ENCODE measurements at places on chromosomes 12 and 14.

- DNase-seq: no peak
These were observed 5.6 kb upstream of the ST8SIA1 start for GRCh38 chr12:22340143-22340542.

DNA sequence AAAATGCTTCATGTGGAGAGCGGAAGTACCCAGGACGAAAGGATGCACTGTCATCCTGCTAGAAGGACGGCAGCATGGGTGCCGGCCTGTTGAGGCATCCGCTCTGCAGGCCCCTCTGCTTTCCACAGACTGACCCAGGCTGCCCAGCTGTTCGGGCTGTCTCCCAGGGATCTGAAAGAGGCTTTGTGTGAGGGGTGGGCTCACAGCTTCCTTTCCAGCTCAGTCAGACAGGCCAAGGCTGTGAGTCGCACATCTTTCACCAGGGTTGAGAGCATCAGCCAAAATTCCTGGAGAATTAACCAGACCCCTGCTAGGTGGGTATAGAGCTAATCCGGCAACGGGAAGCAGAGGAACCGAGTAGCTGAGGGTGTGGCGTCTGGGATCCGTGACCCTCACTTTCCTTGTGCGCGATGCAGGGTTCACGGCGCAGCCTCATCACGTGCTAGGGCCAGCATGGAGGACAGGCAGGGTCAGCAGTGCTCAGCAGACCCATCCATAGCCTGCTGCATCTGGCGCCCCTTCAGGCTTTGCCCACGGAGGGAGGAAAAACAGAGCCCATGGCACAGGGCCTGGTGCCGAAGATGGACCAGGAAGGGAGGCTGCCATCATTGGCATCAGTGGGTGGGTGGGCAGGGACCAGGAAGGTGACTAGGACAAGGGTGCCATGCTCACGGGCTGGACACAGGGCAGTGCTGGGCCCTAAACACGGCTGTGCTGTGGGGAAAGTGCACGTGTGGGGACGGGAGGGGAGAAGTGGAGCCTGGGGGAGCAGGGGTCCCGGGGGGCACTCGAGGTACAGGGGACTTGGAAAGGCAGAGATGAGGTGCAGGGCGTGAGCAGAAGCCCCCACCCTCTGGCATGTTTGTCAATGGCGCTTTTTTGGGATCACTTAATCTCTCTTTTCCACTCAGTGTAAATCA, 9.2 kb upstream of the SIVA1 start:
- DNase-seq: no peak

DNA sequence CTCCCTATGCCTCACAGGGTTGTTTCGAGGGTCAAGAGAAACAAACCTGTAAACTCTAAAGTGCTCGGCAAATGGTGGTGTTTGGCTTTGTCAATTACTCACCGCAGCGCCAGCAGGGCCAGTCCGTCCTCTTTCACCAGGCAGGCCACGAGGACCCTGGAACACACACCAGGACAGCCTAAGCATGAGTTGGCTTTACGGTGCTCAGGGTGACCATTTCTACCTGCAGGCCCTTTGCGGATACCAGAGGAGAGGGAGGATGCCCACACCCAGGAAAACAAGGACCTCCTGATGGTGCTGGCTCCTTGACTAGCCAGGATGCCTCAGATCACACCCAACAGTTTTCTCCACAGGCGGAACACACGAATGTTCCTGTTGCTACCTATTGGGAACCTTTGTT, 11.5 kb downstream of the COL2A1 start:
- DNase-seq: no peak

DNA sequence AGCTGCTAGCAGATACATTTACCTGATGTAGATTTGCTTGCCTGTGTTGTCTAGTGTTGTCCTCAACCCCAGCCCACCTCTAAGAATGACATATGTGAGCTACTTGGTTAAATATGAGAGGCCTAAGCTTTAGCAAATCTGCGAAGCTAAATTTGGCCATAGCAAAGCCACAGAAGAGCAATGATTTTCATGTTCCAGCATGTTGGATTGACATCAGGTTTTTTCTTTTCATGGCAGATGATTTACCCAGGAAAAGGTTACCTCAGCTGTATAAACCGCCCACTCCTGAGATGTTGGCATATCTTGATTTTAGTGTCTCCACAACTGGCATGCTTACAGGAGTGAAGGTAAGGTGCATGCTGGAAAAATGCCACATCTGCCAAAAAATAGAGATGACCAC, 36.4 kb upstream of the ATF1 start:
- DNase-seq: no peak

GRCh38 chr14:105019861-105020814, 745 bp downstream of the CDCA4 start:
- peak; percentile 58 for DNase-seq

GRCh38 chr12:103905730-103906349, 24.4 kb upstream of the HSP90B1 start:
- DNase-seq: no peak

GRCh38 chr14:92654239-92654901, 94.1 kb downstream of the LGMN start:
- DNase-seq: no peak

DNA sequence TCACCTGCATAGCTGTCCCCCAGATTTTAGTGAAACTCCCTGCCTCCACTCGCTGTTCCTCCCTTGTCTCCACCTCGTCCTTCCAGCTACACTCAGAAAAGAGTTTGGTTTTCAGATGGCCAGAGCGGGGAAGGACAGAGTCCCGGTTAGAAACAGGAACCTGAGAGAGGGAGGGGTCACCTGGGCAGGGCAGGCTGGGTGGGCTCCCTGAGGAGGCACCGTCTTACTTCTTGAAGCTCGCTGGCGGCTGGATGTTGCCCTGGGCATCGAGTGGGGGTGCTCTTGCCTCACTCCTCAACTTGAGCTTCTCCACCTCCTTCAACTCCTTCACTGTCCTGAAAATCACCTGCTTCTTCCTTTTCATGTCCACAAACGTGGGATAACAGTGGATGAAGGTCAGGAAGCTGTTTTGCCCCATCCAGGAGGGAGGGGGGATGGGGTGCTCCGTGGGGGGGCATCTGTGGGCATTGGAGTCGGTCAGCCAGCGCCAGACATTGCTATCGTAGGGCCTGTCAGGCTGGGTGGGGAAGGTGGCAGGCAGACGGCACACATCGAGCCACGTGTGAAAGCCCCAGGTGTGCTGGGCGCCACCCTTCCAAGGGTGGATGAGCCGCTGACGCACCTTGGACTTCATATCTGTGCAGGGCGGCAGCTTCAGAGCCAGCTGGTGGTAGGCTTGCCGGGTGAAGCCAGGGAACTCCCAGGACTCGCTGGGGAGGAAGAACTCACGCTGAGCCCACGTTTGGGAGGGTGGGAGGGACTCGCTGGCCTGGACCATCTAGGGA, 2.0 kb downstream of the TEX52 start:
- DNase-seq: no peak

DNA sequence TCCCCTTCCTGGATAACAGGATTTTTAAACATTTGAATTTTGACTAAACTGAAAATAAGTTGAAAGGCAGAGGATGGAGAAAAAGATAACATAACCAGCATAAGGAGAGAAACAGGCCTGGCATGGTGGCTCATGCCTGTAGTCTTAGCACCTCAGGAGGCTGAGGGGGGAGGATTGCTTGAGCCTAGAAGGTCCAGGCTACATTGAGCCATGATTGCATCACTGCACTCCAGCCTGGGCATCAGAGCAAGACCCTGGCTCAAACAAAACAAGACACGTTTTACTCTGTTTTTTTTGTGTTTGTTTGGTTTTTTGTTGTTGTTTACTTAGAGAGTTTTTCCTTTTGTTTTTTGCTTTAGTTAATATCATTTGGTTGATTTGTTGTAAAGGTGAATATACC, 8.7 kb downstream of the AKAP6 start:
- DNase-seq: no peak

DNA sequence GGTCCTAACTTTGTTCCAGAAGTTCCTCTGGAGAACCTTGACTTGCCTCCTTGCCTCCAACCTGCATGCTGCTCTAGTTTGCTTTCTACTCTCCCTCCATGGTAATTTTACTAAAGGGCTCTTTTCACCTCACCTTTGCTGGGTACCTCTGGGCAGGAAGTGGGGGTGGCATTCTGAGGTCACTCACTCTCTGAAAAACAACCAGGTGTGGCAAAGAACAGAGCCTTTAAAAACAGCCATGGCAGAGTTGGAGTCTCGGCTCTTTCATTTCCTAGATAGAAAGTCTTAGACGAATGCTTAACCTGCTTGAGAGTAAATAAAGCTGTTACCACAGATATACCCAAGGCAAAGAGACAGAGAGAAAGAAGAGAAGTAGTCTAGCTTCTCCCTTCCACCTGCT, 827.9 kb downstream of the BCL11B start:
- DNase-seq: no peak

- no peak for DNase-seq
These were observed 57.5 kb downstream of the EML1 start for GRCh38 chr14:99850709-99851108.

DNA sequence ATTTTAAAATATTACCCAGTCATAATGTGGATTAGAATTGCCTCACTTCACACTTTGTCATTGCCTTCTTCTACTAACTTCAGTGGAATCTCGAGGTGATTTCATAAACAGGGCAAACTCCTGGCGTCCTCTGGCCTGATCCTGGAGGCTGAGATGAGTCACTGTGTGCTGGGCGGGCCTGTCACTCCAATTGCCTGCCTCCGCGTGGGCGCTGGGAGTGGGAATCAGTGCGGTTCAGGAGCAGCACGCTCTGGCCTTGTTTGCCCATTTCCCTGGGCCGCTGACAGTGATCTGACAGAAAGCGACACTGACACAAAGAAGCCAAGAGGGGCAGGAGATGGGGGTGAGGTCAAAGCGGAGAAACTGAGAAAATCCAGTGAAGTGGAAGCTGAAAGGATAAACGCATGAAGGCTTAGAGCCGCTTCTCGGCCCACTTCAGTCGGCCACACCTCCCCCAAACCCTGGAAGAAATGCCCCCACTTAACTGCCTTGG, 29.7 kb downstream of the LGR5 start:
- DNase-seq: no peak

GRCh38 chr12:69056743-69057515, 124.0 kb upstream of the CPM start:
- no peak for DNase-seq

- no peak for DNase-seq
These were observed 68.6 kb downstream of the MARK3 start for GRCh38 chr14:103453791-103454190.

DNA sequence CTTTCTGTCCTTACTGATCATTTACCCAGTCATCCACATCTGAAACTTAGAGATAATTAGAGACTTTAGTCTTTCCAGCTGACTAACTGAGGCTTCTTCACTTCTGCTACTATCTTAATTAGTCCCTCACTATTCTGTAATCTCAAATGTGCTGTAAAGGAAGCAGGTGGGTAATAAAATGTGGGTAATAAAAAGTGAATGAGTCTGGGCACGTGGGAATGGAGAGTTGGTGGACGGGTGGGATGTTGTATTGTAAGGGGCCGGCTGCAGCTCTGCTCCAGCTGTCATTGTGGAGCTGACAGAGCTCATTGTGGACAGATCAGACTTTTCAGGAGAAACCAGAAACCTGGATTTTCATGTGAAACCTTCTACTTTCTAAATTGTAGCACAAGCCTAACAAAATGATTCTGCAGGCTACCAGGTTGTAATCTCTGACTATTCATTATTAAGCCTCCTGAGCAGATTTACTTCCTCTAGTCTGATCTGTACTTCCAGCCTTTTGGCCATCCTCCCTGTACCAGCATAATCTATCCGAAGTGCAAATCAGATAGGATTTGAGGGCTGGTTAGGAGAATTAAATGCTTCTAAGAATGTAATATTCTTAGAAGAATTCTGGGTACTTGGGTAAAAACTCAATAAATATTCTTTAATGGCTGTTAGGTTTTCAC, 42.0 kb upstream of the BMAL2 start:
- DNase-seq: no peak

GRCh38 chr12:53862831-53863230, 75.8 kb upstream of the HOXC13 start:
- DNase-seq: no peak

- DNase-seq: no peak
These were observed 125.3 kb upstream of the ATF7IP start for GRCh38 chr12:14239935-14240872.

DNA sequence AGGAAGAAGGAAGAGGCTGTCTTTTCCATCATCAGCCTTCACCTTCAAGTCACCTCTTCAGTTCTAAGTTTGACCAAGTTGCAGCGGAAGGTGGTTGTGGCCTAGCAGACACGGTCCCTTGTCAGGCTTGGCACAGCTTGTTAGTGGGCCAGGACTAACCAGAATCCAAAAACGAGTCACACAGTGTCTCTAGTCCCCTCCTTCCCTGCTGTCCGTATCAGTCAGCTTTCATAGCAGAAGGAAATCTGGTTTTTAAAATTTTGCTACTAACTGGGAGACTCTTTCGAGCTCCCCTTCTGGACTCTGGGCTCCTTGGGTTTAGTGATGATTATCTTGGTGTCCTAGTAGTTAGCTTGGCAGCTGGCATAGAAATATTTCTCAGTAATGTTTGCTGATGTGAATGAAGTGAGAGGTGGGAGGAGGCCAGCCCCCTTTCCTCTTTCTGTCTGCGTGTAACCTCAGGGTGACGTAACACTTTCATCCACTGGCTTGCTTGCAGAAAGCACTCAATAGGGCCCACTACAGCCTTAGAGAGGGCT, 3.8 kb downstream of the ETV6 start:
- DNase-seq: no peak

GRCh38 chr14:58863661-58864345, 226.0 kb downstream of the DACT1 start:
- no peak for DNase-seq

DNA sequence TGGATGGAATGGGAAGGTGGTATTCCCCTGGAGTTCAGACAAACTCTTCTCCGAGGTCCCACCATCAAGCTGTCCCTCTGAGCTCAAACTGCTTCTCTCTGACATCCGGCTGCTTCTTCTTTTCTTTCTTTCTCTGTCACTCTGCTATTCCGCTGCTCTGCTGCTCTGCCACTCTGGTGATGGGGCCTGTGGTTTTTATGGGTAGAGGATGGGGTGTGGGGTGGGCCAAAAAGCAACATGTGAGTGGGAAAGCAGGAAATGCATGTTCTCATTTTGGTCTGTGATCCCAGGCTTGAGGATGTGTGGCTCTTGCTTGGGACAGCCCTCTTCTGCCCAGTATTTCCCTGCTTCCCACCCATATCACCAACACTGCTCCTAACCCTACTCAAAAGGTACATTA, 30.6 kb downstream of the CLECL1 start:
- DNase-seq: no peak

GRCh38 chr12:57456145-57456700, 1.1 kb downstream of the INHBE start:
- DNase-seq: no peak

DNA sequence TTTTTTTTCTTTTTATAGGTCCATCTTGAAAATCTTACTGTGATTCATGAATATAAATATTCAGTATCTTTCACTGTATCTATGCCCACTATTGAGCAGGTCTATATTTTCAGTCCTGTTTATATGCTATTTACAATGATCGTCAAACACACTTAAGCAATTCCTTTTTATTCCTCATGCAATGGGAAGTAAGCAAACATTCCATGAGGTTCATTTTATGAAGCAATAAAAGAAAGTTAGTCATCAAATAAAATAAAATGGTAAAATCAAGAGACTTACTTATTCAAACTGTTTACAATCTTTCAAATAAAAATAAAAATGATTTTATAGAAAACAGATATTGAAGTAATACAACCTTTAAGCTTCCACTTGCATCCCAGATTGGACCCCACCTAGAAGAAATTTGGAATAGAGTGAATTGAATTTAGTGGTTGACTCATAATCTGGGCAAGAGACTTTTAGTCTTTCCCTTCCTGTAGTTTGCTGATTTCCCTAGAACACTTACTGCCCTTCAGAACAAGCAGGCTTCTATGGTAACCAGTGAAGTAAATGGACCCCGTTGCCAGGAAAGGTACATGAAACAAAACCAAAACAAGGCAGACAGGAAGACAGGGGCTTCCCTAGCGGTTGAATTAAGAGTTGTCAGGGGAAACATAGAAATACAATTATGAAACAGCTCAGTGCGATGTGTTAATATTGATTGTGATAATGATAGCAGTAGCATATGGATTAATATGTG, 241.0 kb upstream of the ATP2B1 start:
- DNase-seq: peak; percentile 43

All from left hindlimb (tissue), 1 donor.